ENCODE measurements at places on chromosomes 2 and 18. TPM values are rescaled to one million over a fixed set of nuclear protein-coding genes. Genes with fewer than 3 reads are reported as not detected.

SPHKAP gene
- not detected for polyA plus RNA-seq

PPP1CB gene
- 92.1 TPM for polyA plus RNA-seq

LYPD6 gene
- not detected for polyA plus RNA-seq

NOSTRIN gene
- polyA plus RNA-seq = not detected

CSRNP3 gene
- polyA plus RNA-seq = not detected

DNA sequence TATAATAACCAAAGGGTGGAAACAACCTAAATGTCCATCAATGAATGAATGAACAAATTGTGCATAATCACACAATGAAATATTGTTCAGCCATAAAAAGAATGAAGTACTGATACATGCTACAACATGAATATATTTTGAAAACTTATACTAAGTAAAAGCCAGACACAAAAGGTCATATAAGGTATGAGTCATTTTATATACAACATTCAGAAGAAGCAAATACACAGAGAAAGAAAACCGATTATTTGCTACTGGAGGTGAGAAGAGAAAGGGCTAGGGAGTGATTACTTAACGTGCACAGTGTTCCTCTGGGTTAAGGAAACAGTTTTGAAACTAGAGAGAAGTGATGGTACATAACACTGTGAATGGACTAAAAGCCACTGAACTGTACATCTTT lies 105.3 kb downstream of the GORASP2 start:
- DNase-seq = no peak

GRCh38 chr2:130763405-130763804 lies 8.1 kb downstream of the AMER3 start:
- no peak for DNase-seq

DNA sequence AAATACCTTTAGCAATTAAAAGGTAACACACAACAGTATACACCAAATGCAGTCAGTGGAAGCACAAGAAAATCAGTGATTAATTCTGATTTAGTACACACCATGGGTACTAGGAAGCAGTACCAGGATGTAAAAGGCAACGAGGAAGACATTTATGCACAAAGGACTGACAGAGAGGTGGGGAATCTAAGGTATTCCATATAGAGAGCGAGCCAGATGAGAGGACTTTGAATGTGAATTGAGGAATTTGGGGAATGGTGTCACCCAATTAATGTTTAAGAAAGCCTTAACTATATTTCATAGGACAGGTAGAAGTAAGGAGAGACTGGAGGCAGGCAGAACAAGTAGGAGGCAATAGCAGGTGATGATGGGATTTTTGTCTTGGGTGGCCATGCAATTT lies 11.7 kb downstream of the CPS1 start:
- DNase-seq = no peak

GRCh38 chr2:128422571-128422970 lies 103.9 kb upstream of the HS6ST1 start:
- no peak for DNase-seq

GRCh38 chr2:70659551-70659950 lies 105.9 kb upstream of the TGFA start:
- DNase-seq = no peak

GRCh38 chr2:10188729-10189305 lies 66.3 kb downstream of the RRM2 start:
- DNase-seq = no peak

DNA sequence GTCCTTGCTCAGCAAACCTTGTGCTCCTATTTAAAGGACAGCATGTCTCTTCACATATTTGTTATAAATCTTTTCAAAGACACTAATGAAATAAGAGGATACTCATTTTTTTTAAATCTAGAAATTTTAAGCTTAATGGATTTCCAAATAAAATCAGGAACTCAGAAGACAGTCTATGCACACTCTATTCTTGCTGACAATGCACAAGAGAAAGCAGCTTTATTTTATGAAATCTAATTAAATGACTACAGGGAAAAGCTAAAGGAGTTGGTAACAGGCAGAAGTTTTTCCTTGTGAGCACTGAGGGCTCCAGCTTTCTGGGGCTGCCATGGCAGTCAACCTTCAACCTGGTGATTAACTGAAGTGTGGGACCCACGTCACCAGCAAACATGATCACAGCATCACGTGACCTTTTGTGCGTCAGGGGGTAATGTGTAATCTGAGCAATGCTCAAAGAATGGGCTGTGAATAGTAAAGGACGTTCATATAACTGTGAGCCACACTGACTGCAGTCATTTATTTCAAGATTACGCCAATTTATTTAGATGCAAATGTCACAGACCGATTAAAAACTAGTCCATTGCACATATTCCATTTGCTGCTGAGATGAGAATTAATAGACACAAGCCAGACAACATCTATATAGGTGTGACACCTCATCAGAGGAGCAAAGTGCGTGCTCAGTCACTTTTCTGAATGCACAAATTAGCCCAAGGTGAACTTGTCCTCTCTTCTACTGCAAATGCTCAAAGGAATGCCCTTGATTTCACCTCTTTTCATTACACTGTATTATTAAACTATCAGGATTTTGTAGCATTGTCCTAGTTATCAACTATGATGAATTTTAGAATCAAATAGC lies 11.6 kb upstream of the DNER start:
- no peak for DNase-seq

GRCh38 chr18:71209944-71210343 lies 921.1 kb downstream of the SOCS6 start:
- DNase-seq = no peak

DNA sequence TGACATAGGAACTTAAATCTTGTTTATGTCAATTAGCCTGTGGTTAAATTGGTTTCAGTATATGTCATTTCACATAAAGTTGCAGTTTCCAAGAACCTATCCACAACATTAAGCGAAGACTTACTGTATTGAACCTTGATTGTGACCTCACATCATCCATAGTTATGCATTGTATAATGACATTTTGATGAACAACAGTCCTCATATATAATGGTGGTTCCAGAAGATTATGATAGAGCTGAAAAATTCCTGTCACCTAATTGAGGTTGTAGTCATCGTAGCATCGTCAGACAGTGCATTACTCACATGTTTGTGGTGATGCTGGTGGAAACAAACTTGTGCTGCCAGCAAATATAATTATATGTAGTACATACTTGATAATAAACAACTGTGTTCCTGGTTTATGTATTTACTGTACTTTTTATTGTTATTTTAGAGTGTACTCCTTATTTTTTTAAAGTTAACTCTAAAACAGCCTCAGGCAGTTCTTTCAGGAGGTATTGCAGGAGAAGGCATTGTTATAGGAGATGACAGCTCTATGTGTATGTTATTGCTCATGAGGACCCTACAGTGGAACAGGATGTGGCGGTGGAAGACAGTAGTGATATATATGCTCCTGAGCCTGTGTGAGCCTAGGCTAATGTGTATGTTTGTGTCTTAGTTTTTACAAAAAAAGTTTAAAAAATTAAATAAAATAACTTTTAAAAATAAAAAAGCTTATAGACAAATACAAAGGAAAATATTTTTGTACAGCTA lies 56.6 kb downstream of the UBE2E3 start:
- DNase-seq = no peak

DNA sequence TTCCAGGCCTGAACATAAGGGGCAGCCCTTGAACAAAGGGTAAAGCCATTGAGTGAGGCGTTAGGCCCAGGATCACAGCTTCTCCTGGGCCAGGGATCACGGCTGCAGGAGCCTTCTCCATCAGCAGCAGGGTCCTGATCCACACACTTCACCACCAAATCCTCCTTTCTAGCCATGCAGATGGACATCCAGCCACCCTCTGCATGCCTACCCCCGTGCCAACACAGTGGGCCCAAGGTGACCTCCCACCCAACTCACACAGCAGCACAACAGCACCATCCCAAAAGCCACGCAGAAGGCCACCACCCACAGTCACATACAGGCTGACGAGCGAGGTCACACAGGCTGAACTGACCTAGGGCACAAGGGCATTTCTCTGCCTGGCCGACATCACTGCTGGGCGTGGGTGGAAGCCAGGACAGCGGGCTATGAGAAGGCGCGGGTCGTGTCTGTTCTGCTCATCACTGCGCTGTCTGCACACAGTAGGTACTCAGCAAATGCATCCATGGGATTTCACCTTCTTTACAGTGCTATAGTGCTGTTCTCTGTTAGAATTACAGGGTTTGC lies 31.2 kb downstream of the TFCP2L1 start:
- DNase-seq = no peak

DNA sequence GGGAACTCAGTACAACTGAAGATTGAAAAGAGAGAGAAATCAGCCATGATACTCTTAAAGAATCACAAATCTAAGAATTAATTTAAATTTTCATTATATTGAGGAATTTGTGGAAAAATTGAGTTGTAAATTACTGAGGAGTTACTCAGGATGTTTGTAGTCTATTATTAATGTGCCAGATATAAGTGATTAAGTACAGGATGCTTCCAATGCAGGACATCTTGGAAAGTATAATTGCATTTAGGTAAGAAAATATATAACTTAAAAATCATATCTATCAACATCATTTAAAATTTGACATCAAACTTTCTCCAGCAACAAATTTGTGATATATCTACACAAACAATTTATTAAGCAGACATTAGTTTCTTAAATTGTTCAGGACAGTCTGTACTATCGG lies 1.3 kb downstream of the CALCRL start:
- DNase-seq = no peak

- no peak for DNase-seq
Observed at GRCh38 chr18:47397671-47398319, 146.3 kb upstream of the SKOR2 start.

All from CD4-positive, alpha-beta memory T cell (primary cell).